ENCODE measurements at places on chromosomes 12 and 14. TPM values are rescaled to one million over a fixed set of nuclear protein-coding genes. Genes with fewer than 3 reads are reported as not detected.

Gene LYZ
- total RNA-seq, result 0.17 TPM

DNA sequence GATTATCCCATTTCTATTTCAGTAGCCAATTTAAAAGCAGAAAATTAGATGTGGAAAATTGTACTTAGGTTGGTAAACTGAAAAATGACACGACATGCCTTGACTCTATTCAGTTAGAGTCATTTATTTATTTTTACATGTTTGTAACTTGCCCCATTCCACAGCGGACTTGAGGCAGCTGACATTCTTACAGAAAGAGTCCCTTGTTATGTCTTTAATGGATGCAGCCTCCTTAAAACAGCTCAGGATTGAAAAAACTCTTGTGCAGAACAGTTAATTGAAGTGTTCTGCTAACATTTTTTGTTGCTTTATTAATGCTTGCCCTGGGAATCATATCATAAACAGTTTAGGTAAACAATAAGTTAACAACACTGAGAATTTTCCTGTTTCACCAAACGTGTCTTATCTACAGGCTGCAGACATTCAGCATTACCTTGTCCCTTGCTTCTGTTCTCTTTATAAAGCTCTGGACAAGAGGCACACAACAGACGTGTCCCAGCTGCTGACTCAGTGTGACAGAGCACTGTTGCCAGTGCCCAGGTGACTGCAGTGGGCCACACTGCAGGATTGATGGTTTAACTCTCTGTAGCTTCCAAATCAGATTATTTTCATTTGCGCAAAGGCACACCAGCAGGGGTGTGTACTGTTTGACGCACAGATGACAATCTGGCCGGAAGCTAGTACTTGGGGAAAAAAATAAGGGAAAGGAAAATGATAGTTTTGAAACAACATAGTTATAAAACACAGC is 101.6 kb downstream of the PELI2 start:
- no peak overlapping the region for H3K27ac ChIP-seq
- H3K27me3 ChIP-seq, result no peaks in the 10 kb centered on the region
- H3K4me3 ChIP-seq, result no peak overlapping the region
- no peak for DNase-seq
- H3K36me3 ChIP-seq, result no peaks in the 10 kb centered on the region

DNA sequence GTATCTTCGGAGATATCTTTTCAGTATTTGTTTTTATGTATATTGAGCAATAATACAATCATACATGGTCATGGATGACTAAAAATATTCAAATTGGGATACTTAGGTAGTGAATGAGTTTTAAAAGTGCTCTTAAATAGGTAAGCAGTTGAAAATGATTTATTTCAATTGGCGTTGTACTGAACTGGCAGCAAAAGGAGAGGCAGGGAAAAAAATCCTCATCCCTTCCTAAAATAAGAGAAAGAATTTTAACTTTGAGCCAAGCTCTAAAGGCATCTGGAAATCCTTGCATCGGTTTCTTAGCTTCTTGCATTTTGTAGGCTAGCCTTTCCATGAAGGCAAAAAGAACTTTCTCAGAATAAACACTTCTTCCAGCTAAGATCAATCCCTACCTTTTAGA is 125.2 kb downstream of the MGST1 start:
- no peaks in the 10 kb centered on the region for H3K4me1 ChIP-seq
- H3K4me3 ChIP-seq, result no peak overlapping the region
- no peak overlapping the region for H3K27ac ChIP-seq
- DNase-seq, result no peak

DNA sequence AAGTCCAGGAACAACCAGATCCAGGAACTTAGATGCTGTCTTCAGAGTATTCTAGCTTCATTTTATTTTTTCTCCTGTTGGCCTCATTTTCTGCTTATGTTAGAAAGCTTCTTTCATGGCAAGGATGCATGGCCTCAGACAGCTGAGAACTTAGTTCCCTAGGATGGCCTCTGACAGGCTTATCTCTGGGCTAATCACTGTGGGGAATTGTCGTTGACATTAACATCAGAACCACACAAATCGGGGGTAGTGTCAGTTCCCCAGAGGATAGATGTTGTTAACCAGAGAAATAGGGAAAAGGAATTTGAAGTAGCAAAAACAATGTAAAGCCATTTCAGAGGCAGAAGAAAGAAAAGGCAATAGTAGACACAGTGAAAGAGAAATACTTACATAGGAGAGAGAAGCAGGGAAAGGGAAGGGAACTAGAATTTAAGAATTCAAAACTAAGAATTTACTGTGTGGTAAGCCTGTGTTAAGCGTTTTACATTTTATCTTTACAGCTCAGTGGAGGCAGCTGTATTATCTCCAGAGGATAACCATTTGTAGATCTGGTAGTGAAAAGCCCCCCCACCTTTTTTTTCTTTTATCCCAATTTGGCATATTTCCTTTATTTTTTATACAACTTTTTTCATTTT is 21.8 kb downstream of the FUT8 start:
- no peaks in the 10 kb centered on the region for H3K4me1 ChIP-seq
- H3K27ac ChIP-seq, result no peak overlapping the region
- no peak for DNase-seq

- no peaks in the 10 kb centered on the region for H3K36me3 ChIP-seq
- no peaks in the 10 kb centered on the region for H3K27me3 ChIP-seq
- DNase-seq, result peak; percentile 96
- H3K27ac ChIP-seq, result no peak overlapping the region
- no peaks in the 10 kb centered on the region for H3K4me1 ChIP-seq
These were observed 244.4 kb downstream of the NEDD1 start for GRCh38 chr12:97151481-97151880.

Gene TAS2R42
- not detected for total RNA-seq

- H3K36me3 ChIP-seq, result no peaks in the 10 kb centered on the region
- H3K4me3 ChIP-seq, result no peak overlapping the region
- H3K27me3 ChIP-seq, result no peaks in the 10 kb centered on the region
- DNase-seq, result peak; percentile 8
- no peaks in the 10 kb centered on the region for H3K4me1 ChIP-seq
- H3K27ac ChIP-seq, result no peak overlapping the region
These were observed 19.9 kb upstream of the PHC1 start for GRCh38 chr12:8894378-8894777.

DNA sequence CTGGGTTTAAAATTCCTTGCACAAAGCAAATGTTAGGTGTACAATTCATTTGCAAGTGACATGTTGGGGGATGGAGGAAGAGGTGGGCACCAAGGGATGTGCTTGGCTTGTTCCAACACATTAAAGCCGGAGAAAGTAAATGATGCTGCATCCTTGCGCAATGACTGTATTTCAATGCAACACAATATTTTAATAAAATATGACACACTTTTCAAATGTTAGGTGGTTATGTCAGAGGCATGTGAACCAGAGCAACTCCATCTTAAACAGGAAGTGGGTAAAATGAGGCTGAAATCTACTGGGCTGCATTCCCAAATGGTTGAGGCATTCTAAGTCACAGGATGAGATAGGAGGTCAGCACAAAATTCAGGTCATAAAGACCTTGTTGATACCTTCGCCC is 53.6 kb upstream of the ARHGAP5 start:
- no peak overlapping the region for H3K4me3 ChIP-seq
- no peaks in the 10 kb centered on the region for H3K4me1 ChIP-seq
- H3K36me3 ChIP-seq, result no peaks in the 10 kb centered on the region
- DNase-seq, result no peak

Gene C3AR1
- 0.17 TPM for total RNA-seq

DNA sequence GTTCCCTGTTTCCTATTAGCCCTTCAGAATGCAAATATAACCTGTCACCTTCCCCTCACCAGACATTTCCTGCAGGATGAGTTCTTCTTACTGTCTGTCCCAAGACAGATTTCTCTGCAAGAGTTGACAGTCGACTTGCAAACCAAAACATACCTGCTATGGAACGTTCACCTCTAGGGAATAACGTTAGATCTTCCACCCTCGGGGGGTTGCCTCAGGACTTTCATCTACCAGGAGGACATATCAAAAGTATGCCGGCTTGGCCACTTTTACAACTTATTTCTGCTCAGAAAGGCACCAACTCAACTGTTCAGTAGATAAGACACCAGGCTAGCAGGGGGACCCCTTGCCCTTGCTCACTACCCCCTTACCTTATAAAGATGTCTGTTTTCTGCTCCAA is 92.5 kb downstream of the DAAM1 start:
- no peak overlapping the region for H3K4me3 ChIP-seq
- no peak overlapping the region for H3K27ac ChIP-seq
- DNase-seq, result no peak
- H3K27me3 ChIP-seq, result no peaks in the 10 kb centered on the region
- H3K4me1 ChIP-seq, result peaks cover 37% of the 10 kb centered on the region
- no peaks in the 10 kb centered on the region for H3K36me3 ChIP-seq

Gene HRK
- under 0.01 TPM for total RNA-seq

Gene SIX1
- 1.8 TPM for total RNA-seq

DNA sequence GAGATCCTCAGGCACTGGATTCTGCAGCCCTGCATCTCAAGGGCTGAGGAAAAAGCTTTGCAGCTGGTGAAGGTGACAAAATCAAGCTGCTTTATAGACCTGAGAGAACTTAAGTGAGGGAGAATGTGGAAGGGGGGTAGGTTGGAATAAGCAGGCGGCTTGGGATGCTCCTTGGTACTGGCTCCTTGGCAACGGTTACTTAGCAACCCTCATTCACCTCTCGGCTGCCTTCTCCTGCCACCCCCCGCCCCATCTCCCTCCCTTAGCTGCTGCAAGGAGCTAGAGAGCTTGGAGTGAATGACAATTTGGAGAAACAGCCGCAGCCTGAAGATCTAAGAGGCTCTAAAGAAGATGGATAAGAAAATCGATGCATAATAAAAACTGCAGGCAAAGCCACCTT is 44.1 kb upstream of the CISTR start:
- no peak overlapping the region for H3K4me3 ChIP-seq
- peaks cover 34% of the 10 kb centered on the region for H3K27me3 ChIP-seq
- no peaks in the 10 kb centered on the region for H3K36me3 ChIP-seq
- H3K4me1 ChIP-seq, result no peaks in the 10 kb centered on the region
- DNase-seq, result no peak
- no peak overlapping the region for H3K27ac ChIP-seq

DNA sequence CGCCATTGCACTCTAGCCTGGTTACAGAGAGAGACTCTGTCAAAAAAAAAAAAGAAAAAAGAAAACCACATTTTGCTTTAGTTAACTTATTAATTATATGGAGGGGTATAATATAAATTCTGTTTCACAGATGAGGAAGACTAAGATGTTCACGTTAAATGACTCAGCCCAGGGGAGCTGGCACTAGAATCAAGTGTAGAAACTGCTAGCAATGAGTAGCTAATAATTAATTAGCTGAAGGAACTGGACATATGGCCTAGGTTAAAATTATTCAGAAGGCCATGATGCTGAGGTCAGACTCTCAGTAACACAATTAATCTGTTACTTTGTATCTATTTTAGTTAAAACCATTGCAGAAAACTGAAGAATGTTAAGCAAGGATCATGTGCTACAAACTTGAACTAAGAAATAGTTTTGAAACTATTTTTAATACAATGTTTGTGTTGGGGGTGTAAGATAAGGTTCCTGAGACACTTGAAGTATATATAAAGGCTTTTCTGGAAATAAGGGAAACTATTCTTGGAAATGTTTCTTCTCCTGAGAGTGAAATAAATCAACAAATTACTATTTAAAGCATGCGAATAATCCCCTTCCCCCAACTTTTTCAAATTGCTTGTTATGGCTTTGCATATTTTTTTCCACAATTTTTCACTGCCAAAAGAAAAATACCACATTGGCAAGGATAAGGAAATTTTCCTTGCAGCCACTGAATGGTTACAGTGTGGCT is 589.3 kb downstream of the SOX5 start:
- no peaks in the 10 kb centered on the region for H3K36me3 ChIP-seq
- DNase-seq, result no peak
- no peak overlapping the region for H3K4me3 ChIP-seq
- no peak overlapping the region for H3K27ac ChIP-seq
- no peaks in the 10 kb centered on the region for H3K4me1 ChIP-seq

GRCh38 chr14:64566651-64567122 is 16.9 kb downstream of the PPP1R36 start:
- peaks cover 5% of the 10 kb centered on the region for H3K4me1 ChIP-seq
- no peaks in the 10 kb centered on the region for H3K27me3 ChIP-seq
- no peak for DNase-seq
- H3K4me3 ChIP-seq, result no peak overlapping the region
- no peak overlapping the region for H3K27ac ChIP-seq
- H3K36me3 ChIP-seq, result no peaks in the 10 kb centered on the region

DNA sequence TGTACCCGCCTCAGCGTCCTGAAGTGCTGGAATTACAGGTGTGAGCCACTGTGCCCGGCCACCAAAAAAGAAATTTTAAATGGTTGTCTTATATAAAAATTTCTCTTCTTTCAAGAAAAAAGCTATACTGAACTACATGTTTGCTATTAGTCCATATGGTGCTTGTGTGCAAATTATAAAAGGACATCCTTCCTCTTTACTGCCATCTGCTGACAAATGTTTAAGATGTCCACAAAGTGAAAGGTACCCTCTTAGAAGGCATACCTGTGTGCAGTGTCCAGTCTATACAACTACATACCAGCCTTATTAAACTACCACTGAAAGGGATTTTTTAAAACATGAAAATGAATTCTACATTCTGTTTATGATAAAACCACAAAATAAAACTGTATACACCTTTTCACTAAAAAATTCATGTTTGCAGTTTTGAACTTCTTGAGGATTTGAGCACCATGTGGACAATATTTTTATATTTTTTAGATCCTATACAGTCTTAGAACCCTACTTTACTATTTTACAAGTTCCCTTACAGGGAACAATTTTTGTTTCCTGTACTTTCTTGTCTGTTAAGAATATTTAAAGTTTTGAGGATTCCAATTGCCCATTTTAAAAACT is 32.8 kb upstream of the TOMM20L start:
- peak; percentile 14 for DNase-seq
- no peak overlapping the region for H3K27ac ChIP-seq
- no peak overlapping the region for H3K4me3 ChIP-seq
- H3K36me3 ChIP-seq, result peaks cover 8% of the 10 kb centered on the region
- no peaks in the 10 kb centered on the region for H3K4me1 ChIP-seq

DNA sequence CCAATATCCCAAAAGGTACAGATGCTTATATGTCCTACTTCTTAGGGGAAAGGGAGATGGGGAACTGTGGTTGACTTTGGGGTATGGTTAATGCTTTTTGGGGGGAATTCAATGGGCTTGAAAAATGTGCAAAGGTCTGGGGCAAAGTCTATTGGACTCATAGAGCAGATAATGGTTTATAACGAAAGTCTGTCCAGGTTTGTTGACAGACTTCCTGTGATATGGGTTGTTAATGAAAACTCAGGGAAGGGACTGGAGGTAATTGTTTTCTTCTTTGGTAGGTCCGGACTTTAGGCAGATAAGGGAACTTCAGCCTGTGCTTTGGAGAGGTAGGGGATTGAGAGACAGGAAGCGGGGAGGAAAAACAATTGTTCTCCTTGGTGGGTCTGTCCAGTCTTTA is 46.2 kb upstream of the LTA4H start:
- peaks cover 9% of the 10 kb centered on the region for H3K27me3 ChIP-seq
- no peak for DNase-seq
- no peak overlapping the region for H3K27ac ChIP-seq
- H3K4me1 ChIP-seq, result no peaks in the 10 kb centered on the region
